ENCODE measurements at places on chromosomes 5 and 9.

DNA sequence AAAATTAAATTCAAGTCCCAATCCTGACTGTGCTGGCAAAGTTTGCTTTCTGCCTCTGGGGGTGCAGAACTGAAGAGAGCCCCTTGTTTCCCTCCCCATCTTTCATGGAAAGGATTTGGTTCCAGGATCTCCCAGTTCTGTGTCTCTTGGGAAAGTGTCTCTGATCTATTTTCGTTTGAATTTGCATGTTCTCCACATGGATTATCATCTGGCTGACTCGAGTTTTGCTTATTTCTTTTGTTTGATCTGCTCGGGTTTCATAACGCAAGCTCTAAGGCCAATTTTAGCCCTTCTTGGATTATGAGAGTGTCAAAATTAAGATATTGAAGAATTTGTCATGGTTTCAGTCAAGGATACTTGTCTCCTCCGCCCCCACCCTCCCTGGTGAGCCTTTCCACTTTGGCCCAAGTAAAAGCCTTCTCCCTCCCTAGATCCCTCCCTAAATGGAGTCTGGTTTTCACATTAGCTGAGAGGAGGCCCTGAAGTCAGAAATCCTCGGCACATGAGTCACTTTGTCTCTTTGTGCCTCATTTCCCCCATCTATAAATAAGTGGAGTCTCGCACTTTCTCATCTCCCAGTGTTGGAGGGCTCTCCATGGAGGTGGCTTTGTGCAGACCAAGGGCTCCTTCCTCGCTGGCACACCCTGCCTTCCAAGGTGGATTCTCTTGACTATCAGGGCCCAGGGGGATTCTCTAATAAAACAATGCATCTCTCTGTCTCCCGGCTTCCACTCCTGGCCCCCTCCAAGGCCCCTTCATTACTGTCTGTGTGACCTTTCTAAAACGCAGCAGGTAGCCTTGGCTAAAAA lies 17.3 kb downstream of the ADRB2 start:
- no peak for DNase-seq

GRCh38 chr5:44332285-44332971 lies 56.8 kb downstream of the FGF10 start:
- DNase-seq, result peak; percentile 81

GRCh38 chr9:115786321-115786720 lies 367.3 kb upstream of the PAPPA start:
- DNase-seq, result no peak

DNA sequence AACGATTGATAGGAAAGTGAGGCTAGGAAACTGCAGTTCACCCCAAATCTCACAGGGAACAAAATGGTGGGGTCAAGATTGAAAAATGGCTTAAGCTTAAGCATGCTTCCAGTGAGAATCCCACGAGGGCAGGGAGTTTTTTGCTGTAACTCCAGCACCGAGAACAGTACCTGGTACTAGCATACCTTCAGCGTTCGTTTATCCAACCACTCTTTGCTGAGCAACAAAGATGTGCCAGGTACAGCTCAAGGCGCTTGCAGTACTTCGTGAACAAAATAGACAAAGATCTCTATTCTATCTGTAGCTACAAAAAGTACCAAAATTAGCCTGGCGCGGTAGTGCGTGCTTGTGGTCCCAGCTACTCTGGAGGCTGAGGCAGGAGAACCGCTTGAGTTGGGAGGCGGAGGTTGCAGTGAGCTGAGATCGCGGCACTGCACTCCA lies 778 bp upstream of the PPP6C start:
- DNase-seq, result peak; percentile 19

DNA sequence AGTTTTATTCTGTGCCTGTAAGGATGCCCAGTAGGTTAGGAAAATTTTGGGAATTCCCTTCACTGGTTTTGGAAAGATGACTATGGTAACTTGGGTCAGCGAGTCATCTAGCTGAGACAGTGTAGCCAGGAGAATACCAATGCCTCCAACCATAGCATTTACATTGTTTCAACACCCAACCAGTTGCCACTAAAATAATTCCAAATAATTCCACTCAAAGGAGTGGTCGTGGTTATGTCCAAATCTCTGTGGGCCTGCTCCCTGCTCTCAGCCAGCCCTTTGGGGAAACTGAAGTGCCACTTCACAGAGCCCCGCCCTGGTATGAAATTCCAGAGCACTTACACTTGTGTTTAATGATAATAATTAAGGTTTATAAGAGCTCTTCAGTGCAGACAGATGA lies 310.5 kb downstream of the PLK2 start:
- DNase-seq, result no peak

DNA sequence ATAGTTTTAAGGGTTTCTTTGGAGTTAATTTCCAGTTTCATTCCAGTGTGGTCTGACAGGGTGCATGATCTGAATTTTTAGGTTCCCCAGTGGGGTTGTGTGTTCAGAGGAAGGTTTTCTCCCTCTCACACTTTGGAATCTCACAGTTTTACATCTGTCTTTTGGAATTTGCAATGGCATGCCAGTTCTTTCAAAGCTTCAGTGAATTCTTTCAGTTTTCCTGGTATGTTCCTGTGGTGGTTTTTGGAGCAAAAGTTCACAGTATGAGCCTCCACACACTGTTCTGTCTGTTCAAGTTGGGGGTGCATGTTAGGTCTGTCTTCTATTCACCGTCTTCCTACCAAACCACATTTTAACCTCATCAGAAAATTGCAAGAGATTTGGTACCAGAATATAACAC lies 624.2 kb downstream of the KCTD16 start:
- peak; percentile 10 for DNase-seq

DNA sequence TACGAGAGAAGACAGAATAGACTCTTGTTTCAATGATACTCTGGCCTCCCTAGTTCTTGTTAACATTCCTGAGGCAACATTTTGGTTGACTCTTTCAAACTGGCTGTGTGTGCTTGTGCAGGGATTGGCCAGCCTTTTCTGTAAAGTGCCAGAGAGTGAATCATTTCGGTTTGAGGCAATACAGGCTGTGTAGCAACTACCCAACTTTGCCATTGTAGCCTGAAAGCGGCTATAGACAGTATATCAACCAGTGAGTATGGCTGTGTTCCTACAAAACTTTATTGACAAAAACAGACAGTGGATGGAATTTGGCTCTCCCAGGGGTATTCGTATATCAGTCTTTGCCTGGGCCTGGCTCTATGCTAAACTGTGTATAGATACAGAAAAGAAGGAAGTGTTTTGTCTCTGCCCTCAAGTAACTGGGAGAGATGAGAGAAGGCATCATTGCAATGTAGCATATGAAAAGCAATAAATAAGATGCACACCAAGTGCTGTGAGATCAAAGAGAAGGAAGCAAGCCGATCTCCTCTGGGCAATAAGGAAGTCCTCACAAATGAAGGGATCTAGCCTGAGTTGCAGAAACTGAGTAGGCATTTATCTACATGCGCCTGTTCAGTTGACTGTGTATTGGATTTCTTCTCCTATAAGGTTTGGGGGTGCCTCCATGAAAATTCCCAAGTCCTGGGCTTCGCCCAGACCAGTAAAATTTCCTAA lies 568.0 kb upstream of the KLF4 start:
- DNase-seq, result no peak

GRCh38 chr5:137336565-137337120 lies 162.5 kb downstream of the SPOCK1 start:
- DNase-seq, result no peak

DNA sequence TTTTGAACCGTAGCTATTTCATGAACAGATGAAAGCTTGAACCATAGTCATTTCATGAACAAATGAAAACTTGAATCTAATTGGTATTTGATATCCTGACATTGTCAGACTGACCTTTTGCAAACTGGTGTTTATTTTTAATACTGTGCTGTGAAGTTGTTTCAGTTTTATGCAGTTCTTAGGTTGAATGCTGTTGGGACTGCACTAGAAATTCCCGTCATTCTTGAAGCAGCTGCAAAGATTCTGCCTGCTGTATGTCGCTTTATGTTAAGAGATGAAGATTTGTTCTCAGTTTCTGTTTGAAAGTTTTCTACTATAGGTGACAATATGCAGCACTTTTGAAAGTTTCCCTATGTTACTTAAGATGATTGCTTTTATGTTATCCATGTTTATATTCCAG lies 22.5 kb upstream of the FAM120AOS start:
- no peak for DNase-seq

GRCh38 chr5:168756453-168757391 lies 177.6 kb upstream of the PANK3 start:
- DNase-seq, result no peak

GRCh38 chr5:43798740-43799139 lies 195.8 kb downstream of the NNT start:
- no peak for DNase-seq

DNA sequence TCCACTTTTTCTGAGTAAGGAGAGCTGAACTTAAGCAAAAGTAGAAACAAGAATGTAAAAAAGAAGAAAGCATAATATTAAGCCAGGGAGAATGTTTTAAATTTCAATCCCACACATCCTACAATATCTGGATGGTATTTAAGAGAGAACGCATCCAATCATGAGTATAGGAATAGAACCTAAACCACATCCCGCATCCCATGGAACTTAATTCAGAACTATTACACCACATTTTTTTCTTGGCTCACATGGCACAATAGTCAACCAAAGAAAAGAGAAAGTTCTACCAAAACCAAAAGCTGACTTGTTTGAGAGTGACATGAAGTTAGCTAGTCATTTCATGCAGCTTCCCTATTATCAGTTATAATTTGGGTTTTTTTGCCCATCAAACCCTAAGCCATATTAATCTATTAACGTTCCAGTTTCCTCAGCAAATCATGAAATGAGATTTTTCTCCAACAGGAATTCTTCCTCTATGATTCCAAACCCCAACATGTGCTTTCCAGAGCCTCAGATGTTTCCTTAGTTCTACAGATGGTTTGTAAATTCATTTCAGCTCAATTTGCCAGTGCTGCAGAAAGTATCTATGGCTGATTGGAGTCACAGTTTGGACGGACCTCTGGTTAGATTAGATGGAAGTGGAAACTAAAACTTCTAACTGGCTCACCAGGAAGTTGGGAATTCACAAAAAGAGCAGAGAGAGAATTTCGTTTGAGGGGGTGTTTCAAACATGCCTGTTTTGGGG lies 22.5 kb downstream of the ADAMTSL1 start:
- DNase-seq, result no peak

Measured in neural progenitor cell (in vitro differentiated cells).